Activated naive CD8-positive, alpha-beta T cell treated with anti-CD3 and anti-CD28 coated beads, Interleukin-2, amount 50 U/mL, for 24 hours (primary cell): ENCODE measurements at places on chromosomes 1 and 21.

GRCh38 chr1:6898974-6899539 lies 113.8 kb downstream of the CAMTA1 start:
- DNase-seq, result no peak
- no peak overlapping the region for H3K27ac ChIP-seq
- H3K36me3 ChIP-seq, result no peaks in the 10 kb centered on the region
- H3K4me3 ChIP-seq, result no peak overlapping the region
- H3K4me1 ChIP-seq, result peaks cover 6% of the 10 kb centered on the region

GRCh38 chr1:176789571-176790090 lies 326.7 kb downstream of the PAPPA2 start:
- no peak overlapping the region for H3K4me3 ChIP-seq
- no peaks in the 10 kb centered on the region for H3K36me3 ChIP-seq

GRCh38 chr1:160413716-160414115 lies 13.4 kb downstream of the VANGL2 start:
- no peak for DNase-seq
- no peak overlapping the region for H3K4me3 ChIP-seq
- H3K27ac ChIP-seq, result no peak overlapping the region

- no peaks in the 10 kb centered on the region for H3K36me3 ChIP-seq
- H3K4me3 ChIP-seq, result no peak overlapping the region
- peaks cover 18% of the 10 kb centered on the region for H3K4me1 ChIP-seq
- H3K27ac ChIP-seq, result no peak overlapping the region
- no peak for DNase-seq
Observed at GRCh38 chr1:228830185-228830953, 95.1 kb downstream of the RHOU start.

DNA sequence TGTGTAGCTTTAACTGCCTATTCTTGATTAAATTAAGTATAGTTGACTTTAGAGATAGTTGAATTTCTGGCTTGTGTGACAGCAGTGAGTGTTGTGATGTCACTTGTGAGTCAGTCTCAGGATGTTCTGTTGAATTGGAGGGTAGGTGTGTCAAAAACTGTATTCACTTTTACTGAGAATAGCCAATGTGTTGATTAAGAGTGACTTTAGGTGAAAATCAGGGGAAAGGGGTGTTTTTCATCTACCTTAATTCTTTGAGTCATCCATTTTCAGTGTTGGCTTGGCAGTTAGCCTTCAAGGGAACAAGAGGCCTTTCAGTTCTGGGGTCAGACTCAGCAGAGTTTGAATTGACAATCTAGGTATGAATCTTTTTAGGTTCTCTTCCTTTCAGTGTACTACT lies 75.9 kb downstream of the CDC14A start:
- peaks cover 50% of the 10 kb centered on the region for H3K4me1 ChIP-seq
- peaks cover 23% of the 10 kb centered on the region for H3K36me3 ChIP-seq
- no peak overlapping the region for H3K4me3 ChIP-seq
- DNase-seq, result no peak
- H3K27ac ChIP-seq, result peak overlapping the region; percentile 33
- H3K27me3 ChIP-seq, result no peaks in the 10 kb centered on the region

- H3K4me1 ChIP-seq, result no peaks in the 10 kb centered on the region
- no peak for DNase-seq
- no peak overlapping the region for H3K4me3 ChIP-seq
- H3K36me3 ChIP-seq, result no peaks in the 10 kb centered on the region
- H3K27ac ChIP-seq, result no peak overlapping the region
- peaks cover 2% of the 10 kb centered on the region for H3K27me3 ChIP-seq
Observed at GRCh38 chr21:39804240-39804639, 59.3 kb downstream of the IGSF5 start.

DNA sequence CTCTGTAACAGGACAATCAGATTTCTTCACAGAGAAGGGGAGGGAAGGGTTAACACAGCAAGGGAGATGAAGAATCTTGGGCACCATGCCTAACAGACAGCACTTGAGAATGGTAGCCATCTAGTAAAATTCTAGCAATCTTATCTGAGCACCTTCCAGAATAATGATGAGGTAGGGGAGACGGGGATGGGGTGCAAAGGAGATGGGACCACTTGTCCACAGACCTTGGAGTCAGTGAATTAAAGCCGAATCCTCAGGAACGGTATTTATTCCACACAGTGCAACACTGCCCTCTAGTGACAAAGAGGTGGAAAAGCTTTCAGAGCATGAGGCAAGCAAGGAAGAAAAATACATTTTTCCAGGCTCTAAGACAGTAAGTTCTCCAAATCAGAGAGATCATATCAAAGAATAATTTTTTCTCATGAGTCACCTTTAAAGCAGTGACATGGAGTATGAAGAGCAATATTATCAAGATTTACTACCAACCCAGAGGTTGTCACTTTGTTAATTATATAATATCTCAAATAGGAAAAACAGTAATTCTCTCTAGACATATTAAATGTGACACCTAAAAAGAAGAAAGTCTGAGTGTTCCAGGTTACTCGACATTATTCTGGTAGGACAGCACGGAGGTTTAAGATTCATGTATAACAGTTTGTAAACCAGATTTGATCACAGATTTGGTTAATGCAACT lies 43.3 kb upstream of the LPAR3 start:
- H3K36me3 ChIP-seq, result peaks cover 2% of the 10 kb centered on the region
- no peak overlapping the region for H3K4me3 ChIP-seq
- H3K27ac ChIP-seq, result no peak overlapping the region
- H3K27me3 ChIP-seq, result no peaks in the 10 kb centered on the region

DNA sequence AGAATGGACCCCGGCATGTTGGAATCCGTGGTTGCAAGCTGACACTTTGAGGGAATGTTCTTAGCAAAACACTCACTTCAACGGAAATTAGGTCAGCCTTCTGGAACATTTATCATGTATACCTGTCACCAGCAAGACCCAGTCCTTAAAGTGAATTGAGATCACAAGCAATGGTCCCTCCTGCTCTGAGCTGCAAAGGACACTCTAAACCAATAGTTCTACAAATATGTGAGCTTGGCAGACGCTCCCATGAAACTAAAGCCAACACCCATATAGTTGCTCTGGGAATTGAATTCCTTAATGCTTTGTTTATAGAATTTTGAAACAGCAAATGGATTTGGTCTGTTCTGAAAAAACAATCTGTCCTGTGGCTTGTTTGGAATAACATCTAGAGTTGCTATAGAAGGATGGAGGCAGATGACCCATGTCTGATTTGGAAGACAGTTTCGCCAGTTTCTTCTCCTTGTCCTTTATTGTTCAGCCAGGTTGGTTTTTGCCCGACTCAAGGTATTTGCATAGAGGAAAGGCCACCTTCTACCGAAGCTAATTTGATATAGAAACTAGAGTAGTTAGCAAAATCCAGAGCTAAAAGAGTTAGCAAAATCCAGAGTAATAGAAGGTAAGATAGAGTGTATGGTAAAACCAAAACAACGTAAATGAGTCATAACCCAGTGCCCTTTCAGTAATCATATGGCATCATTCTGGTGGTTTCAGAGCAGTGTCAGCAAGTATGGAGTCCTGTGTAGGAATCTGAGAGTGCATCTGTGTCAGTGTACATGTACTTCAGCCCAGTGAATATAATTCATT lies 236.2 kb downstream of the NFIA start:
- peaks cover 28% of the 10 kb centered on the region for H3K4me1 ChIP-seq
- H3K27ac ChIP-seq, result peak overlapping the region; percentile 80
- H3K4me3 ChIP-seq, result peak overlapping the region; percentile 49
- no peaks in the 10 kb centered on the region for H3K27me3 ChIP-seq

GRCh38 chr1:67843331-67843730 lies 10.1 kb upstream of the GNG12 start:
- no peak overlapping the region for H3K4me3 ChIP-seq
- H3K27ac ChIP-seq, result no peak overlapping the region
- peaks cover 33% of the 10 kb centered on the region for H3K27me3 ChIP-seq
- DNase-seq, result no peak

DNA sequence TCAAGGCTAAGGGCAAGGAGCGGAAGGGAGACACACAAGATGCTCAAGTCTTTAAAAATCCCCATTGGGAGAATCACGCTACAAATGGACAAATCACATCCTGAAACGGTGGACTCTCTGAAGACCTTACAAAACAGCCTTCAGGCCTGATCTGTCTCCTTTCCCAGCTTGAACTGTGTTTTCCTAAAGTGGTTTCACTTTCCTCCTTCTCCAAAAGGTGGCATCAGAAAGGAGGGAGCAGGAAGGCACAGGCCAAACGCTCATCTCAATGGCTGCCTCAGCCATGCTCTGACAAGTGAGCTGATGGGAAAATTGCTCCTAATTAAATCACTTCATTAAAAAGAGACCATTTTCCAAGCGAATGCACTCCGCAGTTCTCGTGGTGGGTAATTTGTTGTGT lies 47.7 kb downstream of the UTP25 start:
- H3K4me1 ChIP-seq, result no peaks in the 10 kb centered on the region
- peaks cover 45% of the 10 kb centered on the region for H3K27me3 ChIP-seq
- DNase-seq, result no peak
- H3K36me3 ChIP-seq, result no peaks in the 10 kb centered on the region

GRCh38 chr1:41364442-41365319 lies 3.4 kb downstream of the FOXO6 start:
- H3K27ac ChIP-seq, result no peak overlapping the region
- H3K4me3 ChIP-seq, result peak overlapping the region; percentile 6
- no peaks in the 10 kb centered on the region for H3K36me3 ChIP-seq
- no peak for DNase-seq
- H3K27me3 ChIP-seq, result peaks cover 51% of the 10 kb centered on the region
- peaks cover 16% of the 10 kb centered on the region for H3K4me1 ChIP-seq

DNA sequence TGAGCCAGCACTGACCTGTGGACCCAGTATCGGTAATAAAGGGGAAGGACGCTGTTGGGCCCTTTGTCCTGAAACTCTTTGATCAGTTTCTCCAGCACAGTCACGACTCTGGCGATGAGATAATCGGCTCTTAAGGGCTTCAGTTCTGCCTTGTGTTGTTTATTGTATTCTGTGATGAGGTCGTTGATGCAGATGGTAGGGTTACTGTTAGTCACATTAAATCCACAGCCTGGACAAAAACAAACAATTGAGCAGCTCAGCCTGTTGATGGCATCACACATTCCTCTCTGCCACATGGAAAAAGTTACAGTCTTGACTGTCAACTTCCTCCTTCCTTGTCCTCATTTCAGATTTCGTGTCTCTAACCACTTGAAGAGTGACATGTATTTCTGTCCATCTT lies 57.6 kb downstream of the SIM2 start:
- DNase-seq, result no peak
- no peak overlapping the region for H3K27ac ChIP-seq
- peaks cover 20% of the 10 kb centered on the region for H3K36me3 ChIP-seq
- no peaks in the 10 kb centered on the region for H3K4me1 ChIP-seq

GRCh38 chr1:23124259-23125026 lies 44.2 kb downstream of the LUZP1 start:
- H3K4me1 ChIP-seq, result peaks cover 37% of the 10 kb centered on the region
- no peaks in the 10 kb centered on the region for H3K36me3 ChIP-seq
- H3K27me3 ChIP-seq, result no peaks in the 10 kb centered on the region

DNA sequence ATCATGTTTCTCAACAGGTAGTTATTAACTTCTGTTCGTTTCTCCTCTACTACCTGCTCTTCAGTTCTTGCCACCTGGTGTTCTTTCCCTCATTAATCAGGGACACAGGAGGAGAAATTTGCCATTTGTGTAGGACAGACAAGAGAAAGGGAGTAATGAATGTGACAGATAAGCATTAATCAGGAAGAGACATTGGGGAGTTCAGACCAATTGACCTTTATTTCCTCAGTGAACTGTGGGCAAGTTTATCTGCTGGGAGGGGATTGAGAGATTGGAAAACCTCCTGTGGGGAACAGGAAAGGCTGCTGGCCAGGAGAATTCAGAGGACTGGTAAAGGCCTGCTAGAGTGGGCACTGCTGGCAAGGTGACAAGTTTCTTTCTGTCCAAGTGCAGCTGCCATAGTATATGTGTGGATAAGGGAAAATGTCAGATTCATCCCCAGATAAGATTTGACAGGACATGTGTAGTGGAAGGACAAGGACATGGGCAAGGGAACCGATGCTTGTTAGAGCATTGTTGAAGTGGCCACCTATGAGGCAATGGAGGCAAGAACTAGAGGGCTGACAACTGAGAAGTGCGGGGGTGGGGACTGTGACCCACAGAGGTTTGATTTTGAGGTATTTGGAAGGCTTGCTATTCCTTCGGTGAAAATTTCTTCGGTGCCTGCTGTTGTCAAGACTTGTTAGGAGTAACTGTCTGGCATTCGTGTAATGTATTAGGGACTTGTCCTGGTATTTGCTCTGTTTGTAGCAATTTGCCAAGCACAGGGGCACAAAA lies 12.6 kb downstream of the SZT2 start:
- no peak overlapping the region for H3K27ac ChIP-seq
- no peaks in the 10 kb centered on the region for H3K27me3 ChIP-seq
- no peak overlapping the region for H3K4me3 ChIP-seq
- peaks cover 23% of the 10 kb centered on the region for H3K36me3 ChIP-seq
- peaks cover 2% of the 10 kb centered on the region for H3K4me1 ChIP-seq

DNA sequence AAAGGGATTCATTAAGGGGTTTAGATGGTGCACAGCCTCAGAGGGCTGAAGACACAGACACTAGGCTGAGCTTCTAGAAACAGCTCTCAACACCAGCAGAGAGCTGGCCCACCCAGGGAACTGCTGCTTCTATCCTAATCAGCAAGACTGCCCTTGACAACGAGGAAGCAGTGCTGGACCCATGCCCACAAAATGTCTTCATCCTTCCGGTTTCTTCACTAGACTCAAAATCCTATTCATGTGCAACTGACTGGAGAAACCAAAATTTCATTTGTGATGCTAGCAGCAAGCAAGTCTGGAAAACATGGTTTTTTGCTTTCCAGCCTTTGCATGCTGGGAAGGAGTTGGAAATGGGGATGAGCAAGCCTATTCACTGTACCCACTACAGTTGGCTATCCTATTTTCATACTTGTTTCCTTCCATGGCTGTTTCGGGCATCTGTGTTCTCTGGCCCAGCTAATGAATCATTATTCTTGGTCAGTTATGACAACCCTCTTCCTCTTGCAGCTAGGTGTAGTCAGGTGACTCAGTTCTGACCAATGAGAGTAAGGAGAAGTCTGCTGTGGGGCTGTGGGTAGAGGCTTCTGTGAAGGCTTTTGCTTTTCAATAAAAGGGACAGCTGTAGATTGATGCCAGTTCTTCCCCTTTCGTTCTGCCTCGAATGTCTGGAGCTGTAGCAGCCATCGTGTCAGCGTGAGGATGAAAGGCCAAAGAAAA lies 14.6 kb upstream of the TMEM61 start:
- H3K4me1 ChIP-seq, result peaks cover 3% of the 10 kb centered on the region
- no peaks in the 10 kb centered on the region for H3K36me3 ChIP-seq
- no peak overlapping the region for H3K27ac ChIP-seq

DNA sequence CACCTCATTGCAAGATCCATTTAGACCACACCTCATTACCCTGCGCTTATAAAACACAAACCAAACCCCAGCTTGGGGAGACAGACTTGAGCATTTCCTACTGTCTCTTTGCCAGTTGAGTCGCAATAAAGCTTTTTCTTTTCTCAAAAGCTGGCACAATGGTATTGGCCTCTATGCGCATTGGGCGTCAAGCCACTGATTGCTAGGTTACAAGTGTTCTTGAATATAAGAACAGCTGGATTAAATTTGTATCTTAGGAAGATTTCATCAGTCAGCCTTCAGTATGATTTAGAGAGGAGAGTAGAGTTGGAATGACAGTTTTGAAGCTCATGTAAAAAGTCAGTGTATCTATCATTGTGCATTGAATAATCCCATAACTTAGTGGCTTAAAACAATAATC lies 84.9 kb upstream of the RAB4A start:
- no peak overlapping the region for H3K27ac ChIP-seq
- peaks cover 12% of the 10 kb centered on the region for H3K4me1 ChIP-seq
- H3K36me3 ChIP-seq, result no peaks in the 10 kb centered on the region
- H3K27me3 ChIP-seq, result no peaks in the 10 kb centered on the region
- no peak overlapping the region for H3K4me3 ChIP-seq
- DNase-seq, result no peak
